ENCODE measurements at places on chromosomes 7 and 10.

DNA sequence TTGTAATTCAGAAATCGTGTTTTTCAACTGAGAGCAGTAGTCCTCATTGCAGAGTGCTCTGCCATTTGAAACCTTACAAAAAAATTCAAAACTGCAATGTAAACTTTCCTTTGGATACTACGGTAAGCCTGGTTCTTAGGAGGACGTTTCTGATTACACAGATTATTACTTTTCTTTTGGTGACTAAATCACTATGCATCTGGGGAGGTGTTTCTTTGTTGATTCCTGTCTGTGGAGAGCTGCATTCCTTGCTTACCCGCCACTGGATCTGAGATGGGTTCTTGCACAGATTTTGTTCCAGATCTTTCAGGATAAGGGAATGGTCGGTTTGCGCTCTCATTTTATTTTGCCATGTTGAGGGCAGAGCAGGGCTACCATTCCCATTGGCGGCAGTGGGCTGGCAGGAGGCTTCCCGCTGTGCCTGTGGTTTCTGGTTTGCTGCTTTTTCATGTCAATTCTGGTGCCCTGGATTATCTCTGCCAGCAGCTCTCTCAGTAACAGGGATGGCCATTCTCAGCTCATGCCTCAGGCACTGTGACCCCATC lies 485.1 kb downstream of the GLRX3 start:
- DNase-seq: no peak

DNA sequence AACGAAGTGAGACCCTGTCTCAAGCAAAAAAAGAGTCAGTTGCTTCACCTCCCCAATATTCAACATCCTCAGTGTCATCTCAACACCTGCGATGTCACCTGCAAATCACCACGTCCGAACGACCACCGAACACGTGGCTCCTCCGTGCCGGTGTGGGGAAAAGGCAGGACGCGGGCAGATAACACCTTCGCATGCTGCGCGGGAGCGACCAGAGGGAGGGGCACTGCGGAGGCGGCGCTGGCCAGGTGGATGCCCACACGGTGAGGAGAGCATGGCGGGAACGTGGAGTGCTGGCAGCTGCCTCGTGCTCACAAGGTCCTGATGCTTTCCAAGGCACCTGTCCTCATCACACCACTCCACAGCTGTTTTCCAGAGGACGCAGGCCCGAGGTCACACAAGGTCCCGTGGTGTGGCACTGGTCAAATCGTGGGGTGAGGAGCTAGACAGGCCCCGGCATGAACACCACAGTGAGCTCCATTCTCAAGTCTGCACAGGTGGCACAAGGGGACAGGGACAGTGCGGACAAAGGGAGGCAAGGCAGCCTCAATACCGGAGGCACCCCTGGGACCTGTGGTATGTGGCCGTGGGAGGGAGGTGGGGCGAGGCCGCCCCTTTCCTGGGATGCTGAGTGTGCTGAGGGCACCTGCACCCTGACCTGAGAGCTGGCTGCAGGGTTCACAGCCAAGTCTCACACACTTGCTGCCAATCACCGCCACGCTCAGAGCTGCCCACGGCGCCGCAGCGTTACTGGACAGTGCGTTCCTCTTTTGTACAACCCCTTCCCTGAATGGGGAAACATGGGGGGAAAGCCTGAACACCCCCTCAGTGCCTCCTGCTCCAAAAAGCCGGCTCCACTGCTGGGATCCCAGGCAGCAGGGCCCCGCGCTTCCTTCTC lies 13.0 kb downstream of the TUBGCP2 start:
- no peak for DNase-seq

GRCh38 chr7:101913851-101914250 lies 96.4 kb downstream of the CUX1 start:
- no peak for DNase-seq

DNA sequence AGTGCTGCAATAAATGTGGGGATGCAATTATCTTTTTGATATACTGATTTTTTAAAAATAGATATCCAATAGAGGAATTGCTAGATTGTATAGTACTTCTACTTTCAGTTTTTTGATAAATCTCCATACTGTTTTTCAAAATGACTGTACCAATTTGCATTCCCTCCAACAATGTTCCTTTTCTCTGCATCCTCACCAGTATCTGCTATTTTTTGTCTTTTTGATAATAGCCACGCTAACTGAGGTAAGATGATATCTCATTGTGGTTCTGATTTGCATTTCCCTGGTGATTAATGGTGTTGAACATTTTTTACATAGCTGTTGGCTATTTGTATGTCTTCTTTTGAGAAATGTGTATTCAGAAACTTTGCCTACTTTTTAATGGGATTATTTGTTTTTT lies 217.7 kb upstream of the MTPN start:
- no peak for DNase-seq

GRCh38 chr10:28331841-28332240 lies 29.0 kb upstream of the MPP7 start:
- no peak for DNase-seq

DNA sequence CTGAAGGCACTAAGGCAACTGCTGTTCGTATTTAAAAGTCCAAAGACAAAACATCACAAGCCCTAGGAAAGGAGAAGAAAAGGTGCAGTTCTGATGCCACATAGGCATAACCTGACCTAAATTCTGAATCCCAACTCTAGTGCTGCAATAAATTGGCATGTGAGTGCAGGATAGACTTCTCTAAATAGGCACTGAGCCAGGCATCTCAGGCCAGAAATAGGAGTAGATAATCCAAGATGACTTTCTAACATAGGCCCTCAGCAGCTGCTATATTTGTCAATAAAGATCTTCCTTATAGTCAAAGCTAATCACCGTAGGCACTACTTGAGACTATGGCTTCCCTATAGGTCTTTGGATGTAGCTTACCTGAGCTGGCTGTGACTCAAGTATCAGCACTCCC lies 1163.8 kb downstream of the SORCS1 start:
- no peak for DNase-seq

DNA sequence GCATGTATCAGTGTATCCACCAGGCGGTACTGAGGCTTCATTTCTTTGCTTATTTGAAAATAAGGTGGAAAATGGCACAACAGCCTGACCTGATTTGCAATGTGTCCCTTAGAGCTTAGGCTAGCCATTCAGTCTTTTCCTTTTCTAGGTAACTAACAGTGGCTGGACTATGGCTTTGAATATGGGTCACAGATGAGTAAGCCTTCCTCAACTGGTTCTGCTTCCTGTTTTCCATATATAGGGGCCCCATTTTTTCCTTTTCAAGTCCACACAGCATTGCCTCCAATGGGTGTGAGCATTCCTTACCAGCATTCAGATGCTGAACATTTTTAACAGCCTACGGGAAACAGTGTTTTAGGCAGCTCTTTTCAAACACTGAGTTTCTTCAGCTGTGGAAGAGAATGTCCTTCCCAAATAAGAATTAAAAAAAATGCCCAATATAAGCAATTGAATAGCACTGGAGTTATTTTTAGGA lies 3.9 kb upstream of the ITGB1 start:
- no peak for DNase-seq

DNA sequence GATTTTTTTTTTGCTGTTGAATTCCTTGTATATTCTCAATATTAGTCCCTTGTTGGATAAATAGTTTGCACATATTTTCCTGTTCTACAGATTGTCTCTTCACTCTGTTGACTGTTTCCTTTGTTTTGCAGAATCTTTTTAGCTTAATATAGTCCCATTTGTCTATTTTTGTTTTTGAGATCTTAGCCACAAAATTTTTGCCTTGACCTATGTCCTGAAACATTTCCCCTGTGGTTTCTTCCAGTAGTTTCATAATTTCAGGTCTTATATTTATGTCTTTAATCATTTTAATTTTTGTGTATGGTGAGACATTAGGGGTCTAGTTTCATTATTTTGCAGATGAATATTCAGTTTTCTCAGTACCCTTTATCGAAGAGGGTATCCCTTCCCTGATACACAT lies 92.7 kb downstream of the LANCL2 start:
- no peak for DNase-seq

GRCh38 chr7:117986645-117987269 lies 113.5 kb upstream of the CTTNBP2 start:
- DNase-seq: no peak

DNA sequence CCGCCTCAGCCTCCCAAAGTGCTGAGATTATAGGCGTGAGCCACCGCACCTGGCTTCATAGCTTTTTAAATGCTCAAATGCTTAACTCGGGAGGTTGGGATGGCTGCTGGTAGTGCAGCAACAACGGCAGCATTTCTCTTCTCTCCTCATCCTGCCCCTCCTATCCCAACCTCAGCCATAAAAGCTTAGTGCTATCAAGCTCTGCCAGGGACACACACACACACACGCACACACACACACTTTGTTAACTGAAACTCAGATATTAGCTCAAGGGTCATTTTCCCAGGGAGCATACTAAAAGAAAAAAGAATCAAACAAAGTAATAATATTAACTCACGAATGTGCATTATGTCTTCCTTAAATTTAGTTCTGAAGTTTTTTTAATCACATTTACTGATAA lies 63.0 kb upstream of the HPS1 start:
- DNase-seq: no peak

DNA sequence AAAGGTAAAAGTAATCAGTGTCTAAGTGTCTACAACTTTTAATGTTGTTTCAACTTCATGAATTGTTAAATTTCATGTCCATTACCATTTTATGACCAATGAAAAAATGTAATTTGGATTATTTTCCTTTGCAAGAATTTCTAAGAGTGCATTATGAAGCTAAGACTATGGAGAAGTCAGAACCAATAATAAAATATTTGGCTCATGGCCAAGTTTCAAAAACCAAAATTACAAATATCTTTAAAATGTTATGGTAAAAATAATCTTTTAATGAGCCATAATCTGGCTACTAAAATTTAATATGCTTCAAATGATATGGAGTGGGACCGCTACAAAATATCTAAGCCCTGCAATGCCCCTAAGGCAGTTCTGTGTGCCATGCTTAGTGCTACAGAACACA lies 294.1 kb upstream of the SMIM30 start:
- DNase-seq: no peak

- DNase-seq: no peak
These were observed 39.5 kb downstream of the LBX1 start for GRCh38 chr10:101189461-101190401.

DNA sequence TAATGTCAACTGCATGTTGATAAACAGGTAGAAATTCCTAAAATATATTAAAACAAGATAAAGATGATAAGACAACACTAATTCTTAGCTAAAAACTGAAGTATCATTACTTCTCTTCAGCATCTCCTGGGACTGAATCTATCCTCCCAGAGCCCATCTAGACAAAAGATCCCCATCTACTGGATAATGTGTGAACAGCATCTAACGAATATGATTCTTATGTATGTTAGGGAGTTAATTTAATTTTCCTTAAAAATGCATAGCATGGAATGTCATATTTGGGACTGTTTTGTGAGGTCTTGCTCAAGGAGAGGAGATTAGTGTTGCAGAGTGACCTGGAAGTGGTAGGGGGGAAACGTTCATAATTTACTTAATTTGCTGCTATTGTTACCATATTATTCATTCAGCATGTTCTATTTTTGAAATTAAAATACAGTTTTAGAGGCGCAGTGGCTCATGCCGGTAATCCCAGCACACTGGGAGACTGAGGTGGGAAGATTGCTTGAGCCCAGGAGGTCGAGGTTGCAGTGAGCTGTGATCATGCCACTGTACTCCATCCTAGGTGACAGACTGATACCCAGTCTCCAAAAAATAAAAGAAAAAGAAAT lies 305.1 kb upstream of the CSTF2T start:
- DNase-seq: no peak

- no peak for DNase-seq
These were observed 326.6 kb upstream of the POM121L12 start for GRCh38 chr7:52708846-52709245.

DNA sequence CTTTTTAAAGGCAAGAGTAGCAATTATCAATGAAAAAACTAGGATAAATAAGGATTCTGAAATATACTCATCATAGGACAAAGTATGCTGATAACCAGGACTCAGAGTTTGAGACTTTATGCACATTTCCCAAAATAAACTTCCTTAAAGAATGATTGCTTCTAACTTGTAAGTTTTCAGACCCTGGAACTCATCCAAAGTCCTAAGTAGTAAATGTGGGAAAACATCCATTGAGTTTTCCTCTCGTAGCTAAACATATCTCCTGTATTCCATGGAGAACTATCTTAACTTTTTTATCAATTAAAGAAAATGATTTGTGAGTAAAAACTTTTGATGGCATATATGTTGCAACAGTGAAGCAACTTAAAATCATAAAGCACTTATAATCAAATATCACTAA lies 285.2 kb upstream of the KLF6 start:
- no peak for DNase-seq

- no peak for DNase-seq
These were observed 34.4 kb upstream of the CABCOCO1 start for GRCh38 chr10:61628151-61628874.

DNA sequence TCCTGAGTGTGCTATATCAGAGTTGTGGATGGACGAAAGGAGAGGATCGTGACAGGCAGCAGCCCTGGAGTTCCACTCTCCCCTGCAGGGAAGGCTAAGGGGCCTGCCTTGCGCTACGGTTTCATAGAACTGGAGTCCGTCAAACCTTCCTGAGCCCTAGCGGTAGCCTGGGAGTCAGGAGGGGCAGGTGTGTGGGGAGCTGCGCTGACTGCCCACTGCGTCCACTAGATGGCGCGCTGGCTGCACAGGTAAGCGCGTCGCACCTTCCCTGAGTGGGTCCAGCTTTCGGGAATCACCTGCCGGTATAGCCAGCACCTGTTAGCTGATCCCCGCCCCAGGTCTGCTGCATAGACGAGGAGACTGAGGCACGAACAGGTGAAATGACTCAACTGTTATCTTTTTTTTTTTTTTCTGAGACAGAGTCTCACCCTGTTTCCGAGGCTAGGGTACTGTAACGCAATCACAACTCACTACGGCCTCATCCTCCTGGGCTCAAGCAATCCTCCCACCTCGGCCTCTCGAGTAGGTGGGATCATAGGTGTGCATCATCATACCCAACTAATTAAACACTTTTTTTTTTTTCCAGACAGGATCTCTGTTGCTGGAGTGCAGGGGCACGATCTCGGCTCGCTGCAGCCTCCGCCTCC lies 20.2 kb upstream of the BAIAP2L1 start:
- peak; percentile 28 for DNase-seq

- DNase-seq: no peak
These were observed 321.8 kb upstream of the NFE2L3 start for GRCh38 chr7:25830215-25830614.

- no peak for DNase-seq
These were observed 242.6 kb downstream of the MAD1L1 start for GRCh38 chr7:1990001-1990670.

- no peak for DNase-seq
These were observed 12.2 kb downstream of the FOXP2 start for GRCh38 chr7:114426824-114427223.

DNA sequence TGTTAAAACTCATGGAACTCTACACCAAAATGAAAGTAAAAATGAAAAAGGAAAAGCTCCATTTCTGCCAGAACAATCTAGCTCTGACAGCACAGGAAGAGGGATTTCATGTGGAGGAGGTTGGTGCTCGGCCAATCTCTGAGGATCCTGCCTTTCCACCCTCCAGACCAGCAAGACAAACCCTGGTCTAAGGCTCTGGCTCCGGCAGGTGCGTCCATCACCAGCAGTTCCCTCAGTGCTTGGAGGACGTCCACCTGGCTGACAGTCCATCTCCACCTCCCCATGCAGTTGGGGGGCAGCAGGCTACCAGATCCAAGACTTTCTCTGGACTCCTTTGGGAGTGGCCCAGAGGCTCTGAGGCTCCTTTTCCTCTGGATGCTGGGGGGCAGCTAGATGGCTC lies 25.0 kb upstream of the LOXL4 start:
- no peak for DNase-seq
